ENCODE measurements at places on chromosomes 2 and 18.
A peak's percentile ranks its signal among the peaks of the same experiment; 100 is the strongest.

GRCh38 chr2:239781454-239781853, 243.7 kb downstream of the NDUFA10 start:
- DNase-seq: no peak

DNA sequence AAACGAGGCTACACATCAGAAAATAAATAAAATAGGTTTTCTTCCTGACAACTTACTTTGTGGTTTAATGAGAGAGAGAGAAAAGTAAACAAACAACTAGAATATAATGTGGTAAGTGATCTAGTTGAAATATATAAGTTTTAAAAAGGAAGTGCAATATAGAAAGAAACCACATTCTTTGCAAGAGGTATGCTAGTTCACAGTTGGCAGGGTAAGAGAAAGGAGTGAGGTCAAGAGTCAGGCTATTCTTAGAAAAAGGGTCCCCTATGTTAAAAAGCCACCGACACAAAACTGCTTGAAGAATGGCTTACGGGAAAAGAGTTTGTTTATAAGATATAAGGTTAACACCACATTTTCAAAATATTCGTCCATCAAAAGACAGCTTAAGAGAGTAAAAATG, 462.1 kb downstream of the ERBB4 start:
- no peak for DNase-seq

DNA sequence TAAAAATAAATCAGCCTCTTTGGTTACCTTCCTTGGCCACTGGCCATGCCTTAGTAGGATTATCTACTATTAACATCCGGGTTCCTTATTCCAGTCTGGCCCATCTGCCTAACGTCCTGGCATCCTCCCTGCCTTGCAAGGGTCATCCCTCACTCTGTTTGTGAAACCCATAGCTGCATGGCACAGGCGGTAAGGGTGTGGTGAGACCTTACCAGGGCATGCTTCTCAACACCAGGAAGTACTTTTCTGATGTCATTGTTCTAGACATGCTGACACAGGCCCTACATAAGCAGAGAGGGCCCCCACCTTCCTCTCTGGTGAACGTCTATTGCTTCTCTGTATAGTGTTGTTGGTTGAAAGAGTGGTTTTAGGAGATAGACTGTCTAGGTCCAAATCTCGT, 296.8 kb upstream of the SPRED2 start:
- DNase-seq: no peak

- no peak for DNase-seq
Measured at GRCh38 chr2:38450509-38450908, 73.4 kb upstream of the ATL2 start.

- DNase-seq: no peak
Measured at GRCh38 chr2:218894151-218894879, 13.7 kb downstream of the WNT10A start.

- no peak for DNase-seq
Measured at GRCh38 chr18:9724797-9725585, 16.9 kb downstream of the RAB31 start.

DNA sequence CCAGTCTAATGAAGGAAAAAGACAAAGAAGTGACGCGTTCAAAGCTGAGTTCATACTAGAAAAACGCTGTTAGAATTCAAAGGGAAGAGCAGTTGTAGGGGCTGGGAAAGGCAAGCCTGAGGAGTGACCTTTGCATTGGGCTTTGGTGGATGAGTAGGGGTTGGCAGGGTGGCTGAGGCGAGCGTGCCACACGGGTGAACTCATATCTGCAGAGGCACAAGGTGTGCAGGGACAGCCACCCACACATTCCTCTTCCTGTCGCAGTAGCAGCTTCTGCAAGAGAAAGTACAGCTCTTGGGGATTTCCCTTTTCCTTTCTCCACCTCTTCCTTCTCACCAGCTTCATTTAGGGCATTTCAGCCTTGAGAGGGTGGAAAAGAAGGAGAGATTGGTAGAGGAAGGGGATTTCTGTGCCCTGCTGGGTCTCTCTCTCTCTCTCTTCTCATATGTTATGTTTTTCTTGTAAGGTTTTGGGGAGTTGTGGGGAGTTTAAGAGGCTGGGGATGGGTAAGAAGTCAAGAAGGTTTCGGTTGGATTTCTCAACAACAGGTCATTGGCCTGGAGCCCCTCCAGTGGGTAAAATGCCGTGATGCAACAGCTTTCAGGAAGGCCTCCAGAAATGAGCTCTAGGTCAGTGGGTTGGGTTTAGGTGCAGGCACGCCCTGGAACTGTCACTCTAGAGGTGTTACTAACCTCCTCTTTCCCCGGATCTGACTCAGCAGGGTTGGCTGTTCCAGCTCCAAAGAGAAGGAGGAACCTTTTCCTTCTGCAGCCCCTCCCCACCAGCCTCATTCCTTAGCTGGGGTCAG, 40.1 kb downstream of the ODC1 start:
- peak; percentile 75 for DNase-seq

- no peak for DNase-seq
Measured at GRCh38 chr18:45167631-45168280, 447.5 kb upstream of the SLC14A2 start.

- no peak for DNase-seq
Measured at GRCh38 chr2:199779589-199779988, 71.4 kb downstream of the FTCDNL1 start.

- no peak for DNase-seq
Measured at GRCh38 chr2:145654156-145654555, 1134.2 kb upstream of the ZEB2 start.

DNA sequence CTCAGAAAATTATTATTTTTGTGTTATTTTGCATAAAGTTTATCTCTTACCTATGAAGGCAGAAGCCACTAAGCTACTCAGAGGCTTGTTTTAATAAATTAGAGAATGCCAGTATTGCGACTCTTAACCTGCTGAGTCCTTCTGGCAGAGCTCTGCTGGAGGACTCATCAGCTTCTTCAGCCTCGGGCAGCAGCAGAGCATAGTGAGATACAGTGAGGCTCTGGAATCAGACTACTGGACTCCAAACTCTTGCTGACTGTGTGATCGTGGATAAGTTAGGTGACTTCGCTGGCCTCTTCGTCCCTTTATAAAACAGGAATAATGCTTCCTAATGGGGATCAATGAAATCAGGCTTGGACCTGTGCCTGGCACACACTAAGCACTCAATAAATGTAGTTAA, 1.7 kb downstream of the PTRHD1 start:
- DNase-seq: no peak
